ENCODE measurements at places on chromosomes 7 and 10. TPM values are rescaled to one million over a fixed set of nuclear protein-coding genes. Genes with fewer than 3 reads are reported as not detected.

C10orf105 gene
- total RNA-seq = not detected

CRYGN gene
- not detected for total RNA-seq

ABCA13 gene
- total RNA-seq = 0.06 TPM

PRR15 gene
- 5.0 TPM for total RNA-seq

ANKRD7 gene
- 0.30 TPM for total RNA-seq

PDZD7 gene
- total RNA-seq = 0.70 TPM

ORC5 gene
- total RNA-seq = 29.0 TPM

GIMAP8 gene
- total RNA-seq = not detected

CXCL12 gene
- 0.14 TPM for total RNA-seq

SYT15B gene
- total RNA-seq = 2.3 TPM

CYP2C9 gene
- total RNA-seq = not detected

PRKG1 gene
- not detected for total RNA-seq

MYO1G gene
- total RNA-seq = 0.33 TPM

ZC3HAV1 gene
- 38.7 TPM for total RNA-seq

TFPI2 gene
- total RNA-seq = 220 TPM

GTPBP10 gene
- 27.8 TPM for total RNA-seq

ZNF777 gene
- 22.4 TPM for total RNA-seq

SLC13A1 gene
- not detected for total RNA-seq

VCL gene
- 242 TPM for total RNA-seq

SLC29A3 gene
- total RNA-seq = 27.0 TPM

UNCX gene
- not detected for total RNA-seq

UTF1 gene
- total RNA-seq = not detected

LIPF gene
- total RNA-seq = not detected

LIPN gene
- not detected for total RNA-seq

GATA3 gene
- 4.8 TPM for total RNA-seq

PCDH15 gene
- total RNA-seq = not detected

MRLN gene
- total RNA-seq = not detected

GIMAP2 gene
- not detected for total RNA-seq

SLC26A5 gene
- total RNA-seq = not detected

ZNF485 gene
- 1.7 TPM for total RNA-seq

CSTF2T gene
- 17.0 TPM for total RNA-seq

CRHR2 gene
- 0.05 TPM for total RNA-seq

PIP gene
- 0.19 TPM for total RNA-seq

MARVELD1 gene
- 51.1 TPM for total RNA-seq

PRRT4 gene
- total RNA-seq = 0.26 TPM

NUDT1 gene
- total RNA-seq = 98.7 TPM

CDNF gene
- 0.86 TPM for total RNA-seq

KCNIP2 gene
- 0.54 TPM for total RNA-seq

AGR2 gene
- 120 TPM for total RNA-seq

IGFBP3 gene
- total RNA-seq = 156 TPM
